Calu3 (cell line): ENCODE measurements at places on chromosomes 12 and 14. TPM values are rescaled to one million over a fixed set of nuclear protein-coding genes. Genes with fewer than 3 reads are reported as not detected.

The GPX2 gene
- total RNA-seq, result 188 and 260 TPM in 2 replicates

The TMEM233 gene
- not detected in 2 replicates for total RNA-seq

The HOXC6 gene
- total RNA-seq, result 0.71 and 1.2 TPM in 2 replicates

The KRT80 gene
- 32.7 and 45.5 TPM in 2 replicates for total RNA-seq

The DCD gene
- total RNA-seq, result not detected in 2 replicates

The RBP5 gene
- 0.81 and 2.3 TPM in 2 replicates for total RNA-seq

The MYF5 gene
- not detected in 2 replicates for total RNA-seq
